Muscle of back (tissue), 13 donors: ENCODE measurements at places on chromosomes 4 and X.
A peak's percentile ranks its signal among the peaks of the same experiment; 100 is the strongest.

- no peak for DNase-seq
Observed at GRCh38 chr4:15162046-15162445, 159.8 kb downstream of the CPEB2 start.

DNA sequence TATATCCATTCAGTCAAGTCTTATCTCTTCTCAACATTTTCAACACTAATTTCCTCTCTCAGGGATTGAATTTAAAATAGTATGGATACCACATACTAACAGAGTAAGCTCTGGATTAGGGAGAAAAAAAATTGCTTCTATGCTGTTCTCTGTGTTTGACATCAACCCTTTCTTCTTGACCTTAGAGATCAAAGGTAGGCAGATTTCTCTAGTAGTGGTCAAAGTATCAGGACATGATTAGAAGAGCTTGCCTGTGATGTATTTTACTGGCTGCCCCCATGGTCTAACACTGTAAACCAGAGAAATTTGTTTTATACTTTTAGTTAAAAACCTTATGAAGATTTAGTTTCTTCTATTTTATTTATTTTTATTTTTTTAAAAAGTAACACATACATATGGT, 8.3 kb downstream of the ADH6 start:
- no peak for DNase-seq

- DNase-seq: no peak
Observed at GRCh38 chrX:50469206-50469605, 1.4 kb downstream of the DGKK start.

- no peak for DNase-seq
Observed at GRCh38 chr4:109123951-109124350, 178.5 kb downstream of the COL25A1 start.

DNA sequence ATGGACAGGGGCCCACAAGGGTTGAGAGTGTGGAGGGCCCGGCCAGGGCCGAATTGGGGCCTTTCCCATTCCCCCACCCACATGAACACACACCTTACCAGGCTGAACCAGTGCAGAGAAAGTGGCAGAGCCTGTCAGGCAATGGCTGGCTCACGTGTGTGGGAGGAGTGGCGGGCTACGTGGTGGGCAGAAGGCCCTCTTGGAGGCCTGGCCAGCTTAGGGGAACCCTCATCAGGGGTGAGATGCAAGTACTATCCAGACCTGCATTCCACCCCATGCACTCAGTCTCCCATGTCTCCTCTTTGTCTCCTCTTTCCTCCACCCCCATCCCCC, 965 bp downstream of the TCEAL4 start:
- peak; percentile 45 for DNase-seq

GRCh38 chr4:124904723-124905388, 192.3 kb upstream of the ANKRD50 start:
- DNase-seq: no peak

DNA sequence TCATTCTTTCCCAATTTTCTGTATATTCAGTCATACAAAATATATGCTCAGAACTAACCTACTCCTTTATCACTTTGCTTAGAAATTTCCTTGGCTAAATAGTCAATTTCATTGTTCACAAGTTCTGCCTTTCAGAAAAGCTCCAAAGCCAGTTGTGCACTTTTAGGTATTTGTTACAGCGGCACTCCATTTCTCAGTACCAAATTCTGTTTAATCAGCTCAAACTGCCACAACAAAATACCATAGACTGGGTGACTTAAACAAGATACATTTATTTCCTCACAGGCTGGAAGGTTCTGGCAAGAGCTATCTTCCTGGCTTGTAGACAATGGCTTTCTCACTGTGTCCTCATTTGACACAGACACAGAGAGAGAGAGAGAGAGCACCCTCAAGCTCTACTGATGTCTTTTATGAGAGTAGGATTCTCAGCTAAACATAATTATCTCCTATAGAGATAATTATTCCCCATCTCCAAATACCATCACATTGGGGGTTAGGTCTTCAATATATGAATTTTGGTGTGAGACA, 188.8 kb upstream of the FSTL5 start:
- DNase-seq: no peak

DNA sequence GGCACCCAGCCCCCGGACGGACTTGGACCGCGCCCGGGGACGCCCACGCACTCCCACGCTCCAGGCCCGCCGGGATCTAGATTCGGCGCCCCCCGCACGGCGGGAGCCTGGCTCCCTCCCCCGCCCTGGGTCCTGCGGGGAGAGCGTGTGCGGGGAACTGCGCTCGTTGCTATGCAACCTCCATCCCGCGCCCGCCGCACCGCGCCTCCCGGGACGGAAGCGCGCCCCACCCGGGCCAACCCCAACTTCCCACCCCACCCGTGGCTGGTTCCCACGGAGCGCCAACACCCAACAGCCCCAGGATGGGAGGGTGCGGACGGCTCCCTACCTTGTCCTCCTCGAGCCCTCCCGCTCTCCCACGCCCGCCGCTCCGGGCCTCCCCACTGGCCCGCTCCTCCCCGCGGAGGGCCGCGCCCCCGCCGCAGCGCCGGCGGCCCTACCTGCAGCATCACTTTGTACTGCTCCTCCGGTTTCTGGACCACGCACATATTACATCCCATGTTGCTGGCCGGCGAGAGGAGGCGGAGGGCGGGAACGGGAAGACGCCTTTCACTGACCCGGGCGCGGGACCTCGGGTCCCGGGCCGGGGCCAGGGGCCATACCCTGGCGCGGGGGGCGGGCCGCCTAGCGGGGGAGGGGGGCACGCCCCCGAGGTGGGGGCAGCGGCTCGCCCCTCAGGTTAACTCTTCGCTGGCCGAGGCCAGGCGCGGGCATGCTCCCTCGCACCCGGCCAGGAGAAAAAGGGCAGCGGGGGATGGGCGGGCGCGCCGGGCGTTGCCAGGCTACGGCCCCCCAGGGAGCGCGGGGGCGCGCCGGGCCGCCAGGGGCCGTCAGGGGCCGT, at the start of gene PDZD4:
TSS of gene PDZD4 (minus strand) at position 746 of the 841 bp plus-strand sequence. CDS start at position 500, 246 bp downstream.
- DNase-seq: no peak

- DNase-seq: no peak
Observed at GRCh38 chr4:174119051-174119450, 164.4 kb downstream of the FBXO8 start.

DNA sequence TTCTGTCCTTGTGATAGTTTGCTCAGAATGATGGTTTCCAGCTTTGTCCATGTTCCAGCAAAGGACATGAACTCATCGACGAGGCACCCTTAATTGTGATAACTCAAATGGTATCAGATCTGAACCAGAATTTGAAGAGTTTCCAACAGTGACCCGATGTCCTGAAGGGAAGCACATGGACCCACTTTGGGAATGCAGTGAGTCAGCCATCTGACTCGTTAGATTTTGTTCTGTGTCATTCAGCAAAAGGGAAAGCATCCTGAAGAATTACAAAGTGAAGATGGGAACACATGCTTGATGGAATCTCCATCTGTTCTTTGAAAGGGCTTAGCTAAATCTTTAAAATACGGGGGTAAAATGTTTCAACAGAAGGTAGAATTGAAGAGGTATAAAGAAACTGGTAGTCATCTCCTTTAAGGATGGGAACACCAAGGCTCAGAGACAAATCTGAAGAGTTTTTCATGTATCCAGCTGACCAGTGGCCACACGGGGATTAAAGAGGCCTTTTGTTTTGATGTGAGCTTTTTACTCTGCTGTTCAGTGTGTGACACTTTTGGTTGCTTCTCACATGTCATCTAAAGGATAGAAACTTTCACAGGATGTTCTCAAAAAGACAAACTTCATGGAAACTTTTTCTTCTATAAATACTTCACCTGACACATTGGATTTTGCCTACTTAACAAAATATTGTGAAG, 393.8 kb downstream of the INPP4B start:
- no peak for DNase-seq

DNA sequence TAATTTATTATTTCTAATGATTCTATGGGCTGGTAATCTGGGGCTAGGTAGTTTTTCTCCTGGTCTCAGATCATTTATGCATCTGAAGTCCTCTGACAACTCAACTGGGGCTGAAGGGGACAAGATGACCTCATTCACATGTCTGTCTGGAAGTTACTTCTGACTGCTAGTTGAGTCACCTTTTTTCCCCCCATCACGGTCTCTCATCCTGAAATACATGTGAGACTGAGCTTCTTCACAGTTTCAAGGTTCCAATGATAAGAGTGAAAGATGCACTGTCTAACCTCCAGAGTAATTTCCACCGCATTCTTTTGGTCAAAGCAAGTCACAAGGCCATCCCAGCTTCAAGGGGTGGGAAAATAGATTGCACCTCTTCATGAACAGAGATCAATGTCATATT, 356.7 kb upstream of the RPS6KA3 start:
- DNase-seq: no peak

DNA sequence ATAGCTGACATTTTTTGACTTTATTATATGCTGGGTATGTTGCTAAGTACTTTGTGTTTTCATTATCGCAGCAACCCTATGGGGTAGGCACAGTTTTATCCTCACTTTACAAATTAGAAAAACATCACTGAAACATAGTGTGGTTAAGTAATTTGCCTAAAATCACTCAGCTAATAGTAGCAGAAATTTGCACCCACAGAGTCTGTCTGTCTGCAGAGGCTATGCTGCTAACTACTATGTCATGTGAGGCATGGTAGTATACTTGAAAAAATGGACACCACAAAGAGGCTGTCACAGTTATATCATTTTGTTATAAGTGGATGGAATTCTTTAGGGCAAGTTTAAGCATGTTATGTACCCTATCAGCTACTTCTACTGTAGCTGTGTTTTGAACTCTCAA, 69.0 kb downstream of the STAG2 start:
- DNase-seq: no peak

- no peak for DNase-seq
Observed at GRCh38 chr4:112245383-112245782, 13.8 kb downstream of the AP1AR start.

GRCh38 chr4:79492148-79492547, 84.1 kb upstream of the GK2 start:
- no peak for DNase-seq

DNA sequence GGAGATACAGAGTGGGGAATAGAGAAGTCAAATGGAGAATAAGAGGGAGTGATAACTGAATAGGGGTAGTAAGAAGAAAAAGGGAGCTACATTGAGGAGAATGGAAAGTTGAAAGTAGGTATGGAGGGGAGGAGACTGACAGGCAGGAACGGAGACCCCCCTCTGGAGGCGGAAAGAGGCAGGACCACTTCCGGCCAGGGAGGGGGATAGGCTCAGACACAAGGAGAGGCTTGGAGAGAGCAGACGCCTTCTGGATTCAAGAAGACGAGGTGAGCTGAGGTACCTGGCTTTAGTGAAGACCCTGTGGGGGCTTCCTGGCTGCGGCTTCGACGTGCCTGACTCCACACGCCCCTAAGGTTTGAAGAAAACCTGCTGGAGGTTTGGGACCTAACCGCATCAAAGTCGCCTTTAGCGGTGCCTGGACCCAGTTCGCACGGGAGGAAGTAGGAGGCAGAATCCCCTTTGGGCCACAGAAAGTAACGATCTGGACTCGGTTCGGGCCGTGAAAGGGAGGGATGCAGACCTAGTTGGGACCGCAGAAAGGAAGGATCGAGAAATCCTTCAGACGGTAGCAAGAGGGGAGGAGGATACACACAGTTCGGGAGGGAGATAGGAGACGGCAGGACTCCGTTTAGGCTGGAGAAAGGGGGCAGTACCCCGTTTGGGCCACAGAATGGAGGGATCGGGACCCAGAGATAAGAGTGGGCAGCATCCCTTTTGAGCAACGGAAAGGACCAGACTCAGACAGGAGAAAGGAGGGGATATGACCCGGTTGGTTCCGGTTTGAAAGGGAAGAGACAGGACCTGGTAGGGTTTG, at the start of gene TRO:
TSS of gene TRO (plus strand) at position 215 of the 817 bp plus-strand sequence. CDS start 1,423 bp downstream, outside the sequence.
- DNase-seq: peak; percentile 79
